Activated naive CD4-positive, alpha-beta T cell treated with Interleukin-2 at 50 U/mL for 16 hours (primary cell): ENCODE measurements at places on chromosomes 2 and 18.

GRCh38 chr18:25895518-25895917 is 194.9 kb downstream of the SS18 start:
- no peak for DNase-seq

DNA sequence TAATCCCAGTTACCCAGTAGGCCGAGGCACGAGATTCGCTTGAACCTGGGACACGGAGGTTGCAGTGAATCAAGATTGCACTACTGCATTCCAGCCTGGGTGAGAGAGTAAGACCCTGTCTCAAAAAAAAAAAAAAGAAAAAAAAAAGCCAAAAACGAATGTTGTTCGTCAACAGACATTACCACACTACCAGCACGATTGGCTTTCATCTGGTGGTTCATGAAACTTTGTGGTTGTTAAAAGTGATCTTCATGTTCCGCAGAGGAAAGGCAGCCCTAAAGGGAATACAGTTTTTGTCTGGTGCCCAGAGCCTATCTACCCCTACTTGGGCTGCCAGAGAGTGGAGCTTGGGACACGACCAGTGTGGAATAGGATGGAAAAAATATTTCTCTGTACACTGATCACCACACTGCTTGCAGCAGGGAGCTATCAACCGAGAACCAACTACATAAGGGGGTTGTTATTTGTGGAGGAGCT is 13.6 kb upstream of the CXCR4 start:
- DNase-seq: peak; percentile 28

GRCh38 chr2:224405412-224405811 is 3.5 kb upstream of the FAM124B start:
- DNase-seq: no peak

GRCh38 chr2:30422444-30423040 is 24.5 kb upstream of the LCLAT1 start:
- peak; percentile 85 for DNase-seq
